ENCODE measurements at places on chromosomes 4 and X.

DNA sequence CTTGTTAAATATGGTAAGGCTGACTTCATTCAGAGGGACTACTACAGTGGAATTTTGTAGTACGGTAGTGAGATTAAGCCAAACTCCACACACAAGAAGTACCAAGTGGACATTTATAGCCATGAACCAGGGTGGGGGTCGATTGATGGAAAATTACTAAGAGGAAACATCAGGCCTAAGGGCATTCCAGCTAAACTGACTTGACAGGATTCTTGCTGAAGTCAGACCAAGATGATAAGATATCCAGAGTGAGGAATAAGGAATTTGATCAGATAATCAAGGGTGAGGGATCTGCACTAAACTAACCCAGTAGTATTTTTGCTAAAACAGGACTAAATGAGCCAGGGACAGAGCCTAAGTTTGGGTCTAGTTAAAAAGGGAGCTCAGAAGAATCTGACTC, 597.5 kb downstream of the RPA4 start:
- DNase-seq = no peak

DNA sequence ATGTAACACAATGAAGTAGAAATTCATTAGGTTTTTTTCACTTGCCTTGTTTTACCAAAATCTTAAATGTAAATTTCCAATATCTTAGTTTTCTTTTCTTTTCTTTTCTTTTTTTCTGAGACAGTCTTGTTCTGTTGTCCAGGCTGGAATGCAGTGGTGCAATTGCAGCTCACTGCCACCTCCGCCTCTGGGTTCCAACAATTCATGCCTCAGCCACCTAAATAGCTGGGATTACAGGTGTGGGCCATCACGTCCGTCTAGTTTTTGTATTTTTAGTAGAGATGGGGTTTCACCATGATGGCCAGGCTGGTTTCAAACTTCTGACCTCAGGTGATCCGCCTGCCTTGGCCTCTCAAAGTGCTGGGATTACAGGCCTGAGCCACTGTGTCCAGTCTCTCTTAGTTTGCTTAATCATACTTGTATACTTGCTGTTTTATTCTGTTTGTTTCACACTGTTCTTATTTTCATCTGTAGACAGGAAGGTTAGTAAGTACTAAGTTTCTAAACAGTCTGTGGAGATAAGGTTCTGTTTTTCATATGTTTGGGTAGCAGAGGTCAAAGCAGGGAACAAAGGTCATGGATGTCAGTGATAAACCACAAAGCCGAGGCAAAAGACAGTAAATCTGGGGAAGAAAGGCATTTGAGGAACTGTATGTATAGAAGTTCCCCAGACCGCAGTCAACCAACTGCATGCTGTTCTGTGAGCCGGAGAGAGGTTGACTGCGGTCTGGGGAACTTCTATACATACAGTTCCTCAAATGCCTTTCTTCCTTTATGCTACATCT, 129.1 kb downstream of the CBR4 start:
- no peak for DNase-seq

- peak; percentile 9 for DNase-seq
Observed at GRCh38 chr4:77600521-77601451, 4.8 kb upstream of the CXCL13 start.

DNA sequence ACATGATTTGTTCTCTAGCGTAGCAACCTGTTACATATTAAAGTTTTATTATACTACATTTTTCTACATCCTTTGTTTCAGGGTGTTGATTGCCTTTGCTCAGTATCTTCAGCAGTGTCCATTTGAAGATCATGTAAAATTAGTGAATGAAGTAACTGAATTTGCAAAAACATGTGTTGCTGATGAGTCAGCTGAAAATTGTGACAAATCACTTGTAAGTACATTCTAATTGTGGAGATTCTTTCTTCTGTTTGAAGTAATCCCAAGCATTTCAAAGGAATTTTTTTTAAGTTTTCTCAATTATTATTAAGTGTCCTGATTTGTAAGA, 2.4 kb downstream of the ALB start:
- no peak for DNase-seq

- DNase-seq = no peak
Observed at GRCh38 chr4:3174371-3175338, 74.3 kb upstream of the MSANTD1 start.

DNA sequence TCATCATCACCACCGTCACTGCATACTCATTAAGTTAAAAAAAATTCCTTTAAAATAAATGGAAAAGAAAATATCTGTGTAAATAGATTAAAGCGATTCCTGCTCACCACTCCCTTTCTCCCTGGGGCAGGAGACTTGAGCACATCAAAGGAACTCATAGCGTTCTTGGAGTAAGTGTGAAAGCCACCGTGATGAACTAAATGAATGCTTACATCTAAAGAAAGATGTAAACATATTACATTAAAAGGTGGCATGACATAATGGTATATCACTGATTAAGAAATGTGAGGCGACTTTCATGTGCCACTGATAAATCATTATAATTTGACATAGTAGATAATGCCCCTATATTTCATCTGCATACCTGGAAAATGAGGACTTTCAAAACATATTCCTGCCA, 92.0 kb downstream of the SNCA start:
- no peak for DNase-seq

DNA sequence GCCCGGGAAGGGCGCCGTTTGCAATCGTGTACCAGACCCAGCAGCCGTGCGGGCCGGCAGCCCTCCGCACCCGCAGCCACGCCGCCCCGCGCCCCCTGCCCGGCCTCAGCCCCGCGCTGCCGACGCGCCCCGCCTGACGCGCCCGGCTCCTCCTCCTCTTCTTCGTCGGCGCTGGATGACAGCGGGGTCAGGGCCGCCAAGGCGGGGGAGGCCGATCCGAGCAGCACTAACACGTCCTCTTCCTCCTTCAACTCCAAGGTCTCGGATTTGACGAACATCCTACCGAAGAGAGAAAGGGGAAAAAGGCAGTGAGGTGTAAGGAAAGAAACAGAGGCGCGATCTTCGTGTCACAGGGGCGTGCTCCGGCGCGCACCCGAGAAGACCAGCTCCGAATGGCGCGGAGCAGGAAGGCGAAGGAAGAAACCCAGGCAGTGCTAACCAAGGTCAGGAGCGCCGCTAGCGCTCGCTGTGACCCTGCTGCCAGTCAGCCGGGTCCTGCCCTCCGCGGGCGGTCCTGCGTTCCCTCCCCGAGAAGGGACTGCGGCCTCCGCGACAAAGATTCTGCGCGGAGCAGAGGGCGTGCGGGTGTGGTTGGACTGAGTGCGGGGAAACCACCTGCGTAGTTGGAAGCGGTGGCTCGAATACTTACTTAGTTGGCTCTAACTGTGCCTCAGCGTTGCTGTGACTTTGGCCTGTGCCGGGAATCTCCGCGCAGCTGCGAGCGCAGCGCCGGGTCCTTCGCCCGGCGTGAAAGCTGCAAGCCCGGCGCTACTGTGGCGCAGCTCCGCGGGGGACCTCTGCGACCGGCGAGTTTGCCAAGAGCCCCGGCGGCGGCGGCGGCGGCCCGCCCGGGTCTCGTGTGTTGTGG, 548 bp downstream of the NEUROG2 start:
- DNase-seq = peak; percentile 58

Measured in activated naive CD8-positive, alpha-beta T cell treated with anti-CD3 and anti-CD28 coated beads for 36 hours (primary cell).